Stimulated activated CD8-positive, alpha-beta memory T cell treated with anti-CD3 and anti-CD28 coated beads, Interleukin-4, amount 100 ng/mL, for 1 hour (primary cell): ENCODE measurements at places on chromosomes 3 and 15.

- no peak for DNase-seq
Observed at GRCh38 chr3:50150863-50151686, 4.0 kb upstream of the SEMA3F start.

GRCh38 chr15:67195305-67195704 is 59.2 kb downstream of the AAGAB start:
- no peak for DNase-seq

DNA sequence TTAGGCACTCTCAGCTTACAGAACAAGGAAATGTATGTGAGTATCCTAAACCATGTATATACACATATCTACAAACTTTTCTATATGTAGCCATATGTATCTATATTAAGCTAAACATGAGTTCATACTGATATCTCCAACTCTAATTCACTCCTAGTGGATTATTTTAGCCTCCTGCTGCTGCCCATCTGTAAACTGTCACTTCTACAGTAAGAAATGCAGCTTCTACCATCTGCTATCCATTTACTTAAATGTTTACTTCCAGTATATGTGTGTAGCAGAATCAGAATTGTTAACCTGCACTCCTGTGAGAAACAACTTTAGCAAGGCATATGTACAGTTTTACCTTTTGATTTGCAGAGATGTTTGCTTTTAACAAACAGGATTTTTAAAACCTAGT is 478.5 kb upstream of the CBLB start:
- no peak for DNase-seq

DNA sequence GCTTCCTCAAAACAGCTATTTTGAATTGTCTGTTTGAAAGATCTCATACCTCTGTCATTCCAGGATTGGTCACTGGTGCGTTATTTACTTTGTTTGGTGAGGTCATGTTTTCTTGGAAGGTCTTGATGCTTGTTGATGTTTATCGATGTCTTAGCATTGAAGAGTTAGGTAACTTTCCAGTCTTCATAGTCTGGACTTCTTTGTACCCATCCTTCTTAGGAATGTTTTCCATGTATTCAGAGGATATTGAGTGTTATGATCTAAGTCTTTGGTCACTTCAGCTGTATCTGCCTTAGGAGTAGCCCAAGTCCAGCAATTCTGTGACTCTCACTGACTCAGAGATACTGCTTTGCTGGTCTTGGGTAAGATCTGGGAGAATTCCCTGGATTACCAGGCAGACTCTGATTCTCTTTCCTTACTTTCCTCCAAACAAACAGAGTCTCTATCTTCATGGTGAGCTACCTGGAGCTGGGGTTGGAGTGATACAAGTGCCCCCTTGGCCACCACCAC is 398.6 kb downstream of the ZIC4 start:
- DNase-seq, result no peak

GRCh38 chr3:141405591-141405990 is 37.3 kb downstream of the ZBTB38 start:
- no peak for DNase-seq

- no peak for DNase-seq
Observed at GRCh38 chr3:164024786-164025185, 1053.5 kb downstream of the SI start.

DNA sequence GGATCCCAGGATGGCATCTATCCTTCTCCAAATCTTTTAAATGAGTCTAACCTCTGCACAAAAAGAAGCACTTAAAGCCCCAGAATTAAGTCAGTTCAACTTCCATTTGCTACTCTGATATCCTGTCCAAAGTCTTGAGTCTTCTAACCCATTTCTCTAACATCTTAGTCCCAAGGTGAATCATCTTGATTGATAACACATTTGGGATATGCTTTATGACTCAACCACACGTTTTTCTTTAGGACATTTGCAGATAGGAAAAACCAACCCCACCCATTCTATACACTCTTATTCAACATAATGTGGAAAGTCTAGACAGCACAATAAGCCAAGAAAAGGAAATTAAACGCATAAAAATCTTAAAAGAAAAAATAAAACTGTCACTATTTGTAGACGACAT is 18.8 kb upstream of the TEX9 start:
- DNase-seq, result no peak

GRCh38 chr3:89467898-89468363 is 360.5 kb downstream of the EPHA3 start:
- no peak for DNase-seq

DNA sequence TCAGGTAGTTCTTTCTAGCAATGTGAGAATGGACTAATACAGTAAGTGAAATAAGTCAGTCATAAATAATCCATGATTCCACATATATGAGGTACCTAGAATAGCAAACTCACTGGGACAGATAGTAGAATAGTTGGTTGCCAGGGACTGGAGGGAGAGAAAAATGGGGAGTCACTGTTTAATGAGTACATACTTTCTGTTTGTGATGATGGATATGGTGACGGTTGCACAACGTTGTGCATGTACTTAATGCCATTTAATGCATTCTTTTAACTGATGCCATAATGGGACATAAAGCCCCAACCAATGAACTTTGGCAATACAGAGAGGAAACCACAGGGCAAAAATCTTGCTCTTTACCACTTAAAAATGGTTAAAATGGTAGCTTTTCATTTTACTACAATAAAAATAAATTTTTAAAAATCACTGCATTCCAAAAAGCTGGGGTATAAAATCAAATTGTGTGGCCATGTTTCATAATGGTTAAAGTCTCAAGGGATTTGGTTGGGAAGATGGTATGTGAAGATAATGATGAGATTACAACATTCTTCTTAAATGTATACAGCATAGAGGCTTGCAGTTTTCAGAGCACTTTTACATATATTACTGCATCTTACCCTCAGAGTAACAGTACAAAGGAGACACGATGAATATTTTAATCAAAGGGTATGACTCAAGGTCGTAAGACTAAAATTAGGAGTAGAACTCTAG is 45.2 kb downstream of the ADAM10 start:
- no peak for DNase-seq

- no peak for DNase-seq
Observed at GRCh38 chr3:186967686-186968085, 37.4 kb downstream of the ST6GAL1 start.

DNA sequence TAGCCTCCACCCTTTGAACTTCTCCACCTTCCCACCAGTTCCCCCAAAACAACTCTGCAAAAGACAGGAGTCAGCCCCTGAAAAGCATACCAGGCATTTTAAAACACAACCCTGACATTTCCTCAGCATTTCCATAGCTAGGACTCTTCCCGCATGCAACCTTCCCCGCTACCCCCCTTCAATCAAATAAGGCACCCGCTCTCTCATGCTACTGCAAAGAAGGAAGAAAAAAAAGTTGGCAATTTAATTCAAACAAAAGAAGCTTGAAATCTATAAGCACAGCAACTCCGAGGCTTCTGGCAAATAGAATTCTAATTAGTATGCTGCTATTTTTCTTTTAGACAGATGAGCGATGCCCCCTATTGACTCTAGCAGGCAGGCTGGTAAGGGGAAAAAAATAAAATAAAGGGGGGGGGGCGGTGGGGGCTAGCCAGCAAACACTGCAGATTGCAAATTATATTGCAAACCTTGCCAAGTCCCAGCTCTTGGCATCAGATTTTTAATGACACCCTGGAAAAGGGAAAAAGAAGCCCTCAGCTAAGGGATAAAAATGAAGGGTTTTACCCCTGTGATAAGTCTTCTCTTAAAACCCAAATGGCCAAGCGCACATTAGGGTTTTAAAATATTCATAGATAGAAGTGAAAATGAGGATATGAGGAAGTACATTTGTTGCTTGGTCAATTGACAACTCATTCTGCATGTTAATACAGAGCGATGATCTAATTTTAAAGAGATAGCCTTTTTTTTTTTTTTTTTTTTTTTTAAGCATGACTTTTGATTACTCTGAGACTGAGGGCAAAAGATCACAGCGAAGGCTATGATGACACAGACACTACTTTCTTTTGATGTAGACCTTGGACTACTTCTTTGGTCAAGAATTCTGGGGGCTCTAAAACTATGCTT is 255.2 kb downstream of the NR2F2 start:
- no peak for DNase-seq

- no peak for DNase-seq
Observed at GRCh38 chr3:49170744-49171118, 667 bp upstream of the KLHDC8B start.

DNA sequence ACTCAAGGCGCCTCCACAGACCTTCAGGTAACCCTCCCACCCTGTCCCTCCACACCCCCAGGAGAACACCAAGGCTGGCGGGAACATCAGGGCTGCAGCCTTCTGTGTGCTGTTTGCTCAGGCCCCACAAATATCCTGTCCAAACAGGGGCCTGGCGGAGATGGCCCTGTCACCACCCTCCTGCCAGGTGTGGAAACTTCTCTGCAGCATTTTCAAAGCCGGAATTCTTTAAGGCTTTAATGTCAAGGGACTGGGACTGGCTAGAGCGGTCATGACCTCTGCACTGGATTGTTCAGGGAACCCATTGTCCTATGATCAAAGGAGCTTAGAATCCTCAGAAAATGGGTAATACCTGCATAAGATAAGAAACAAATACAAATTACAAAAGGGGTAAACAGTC is 46.6 kb downstream of the FBLN2 start:
- no peak for DNase-seq

DNA sequence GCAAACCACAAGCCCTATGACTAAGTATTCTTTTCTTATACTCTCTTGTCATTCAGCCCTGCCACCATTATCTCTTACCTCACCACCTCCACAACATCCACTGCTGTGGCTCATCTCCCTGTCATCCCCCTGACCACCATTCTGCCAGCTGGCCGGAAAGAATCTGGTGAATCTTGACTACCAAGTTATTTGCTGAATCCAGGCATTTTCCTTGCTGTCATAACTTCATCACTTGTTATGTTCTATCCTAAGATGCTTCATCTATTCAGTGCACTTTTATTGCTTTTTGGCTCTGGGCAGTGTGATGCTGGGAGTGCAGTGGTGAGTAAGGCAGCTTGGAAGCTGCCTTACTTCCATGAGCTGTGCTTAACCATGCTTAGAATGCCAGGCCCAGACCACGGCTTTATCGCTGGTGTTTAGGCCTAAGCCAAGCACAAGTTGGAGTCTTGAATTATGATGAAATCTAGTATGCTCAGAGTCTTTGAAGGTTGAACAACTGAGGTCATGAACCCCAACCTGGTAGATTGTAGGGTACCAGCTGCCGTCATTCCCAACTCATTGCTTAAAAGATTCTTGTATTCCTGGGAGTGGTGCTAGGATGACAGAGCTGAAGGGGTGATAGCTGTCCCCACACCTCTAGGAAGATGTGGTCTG is 27.0 kb upstream of the APH1B start:
- no peak for DNase-seq

- no peak for DNase-seq
Observed at GRCh38 chr15:99435113-99435695, 130.6 kb upstream of the MEF2A start.
